ENCODE measurements at places on chromosomes 3 and 15.

GRCh38 chr15:52440414-52440813 is 88.3 kb downstream of the MYO5A start:
- no peak for DNase-seq

DNA sequence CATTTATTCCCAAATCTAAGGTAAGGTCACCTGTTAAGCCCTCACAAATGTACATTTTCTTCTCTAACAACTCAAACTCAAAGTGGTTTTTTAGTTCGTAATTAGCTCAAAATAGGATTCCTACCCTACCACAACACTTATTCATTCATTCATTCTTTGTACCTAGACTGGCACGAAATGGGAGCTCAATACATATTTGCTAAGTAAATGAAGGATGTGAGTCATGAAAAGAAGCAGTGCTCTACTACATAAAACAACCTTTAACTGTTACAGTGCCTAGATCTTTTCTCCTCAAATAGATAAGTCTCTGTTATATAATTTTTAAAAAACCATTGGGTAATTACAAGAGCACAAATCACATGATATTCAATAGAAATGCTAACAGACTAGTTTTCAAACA is 13.1 kb downstream of the RSL24D1 start:
- no peak for DNase-seq

- DNase-seq, result no peak
Measured at GRCh38 chr15:96117270-96117669, 213.2 kb upstream of the NR2F2 start.

- no peak for DNase-seq
Measured at GRCh38 chr15:66042624-66043023, 173.3 kb downstream of the RAB11A start.

GRCh38 chr15:89948796-89949195 is 36.0 kb upstream of the ARPIN start:
- DNase-seq, result no peak

- DNase-seq, result no peak
Measured at GRCh38 chr15:77710637-77711036, 77.9 kb upstream of the LINGO1 start.

- DNase-seq, result no peak
Measured at GRCh38 chr15:31390777-31391486, 64.3 kb downstream of the KLF13 start.

DNA sequence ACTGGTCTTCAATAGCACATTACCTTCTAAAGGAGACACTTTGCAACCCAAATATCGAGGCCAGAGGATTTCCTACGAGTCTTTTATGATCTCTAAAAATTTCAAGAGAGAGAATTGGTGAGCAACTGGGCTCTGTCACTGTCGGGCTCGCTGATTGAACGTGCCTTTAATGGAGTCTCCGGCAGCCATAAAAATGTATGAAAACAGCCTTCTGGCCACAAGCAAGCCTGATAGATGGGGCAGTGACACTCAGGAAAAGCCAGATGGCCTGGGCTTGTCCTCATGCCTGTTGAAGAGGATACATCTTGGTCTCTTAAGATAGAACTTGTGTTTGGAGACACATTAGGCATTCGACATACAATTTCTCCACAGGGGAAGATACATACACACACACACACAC is 419.5 kb upstream of the PROK2 start:
- DNase-seq, result no peak

DNA sequence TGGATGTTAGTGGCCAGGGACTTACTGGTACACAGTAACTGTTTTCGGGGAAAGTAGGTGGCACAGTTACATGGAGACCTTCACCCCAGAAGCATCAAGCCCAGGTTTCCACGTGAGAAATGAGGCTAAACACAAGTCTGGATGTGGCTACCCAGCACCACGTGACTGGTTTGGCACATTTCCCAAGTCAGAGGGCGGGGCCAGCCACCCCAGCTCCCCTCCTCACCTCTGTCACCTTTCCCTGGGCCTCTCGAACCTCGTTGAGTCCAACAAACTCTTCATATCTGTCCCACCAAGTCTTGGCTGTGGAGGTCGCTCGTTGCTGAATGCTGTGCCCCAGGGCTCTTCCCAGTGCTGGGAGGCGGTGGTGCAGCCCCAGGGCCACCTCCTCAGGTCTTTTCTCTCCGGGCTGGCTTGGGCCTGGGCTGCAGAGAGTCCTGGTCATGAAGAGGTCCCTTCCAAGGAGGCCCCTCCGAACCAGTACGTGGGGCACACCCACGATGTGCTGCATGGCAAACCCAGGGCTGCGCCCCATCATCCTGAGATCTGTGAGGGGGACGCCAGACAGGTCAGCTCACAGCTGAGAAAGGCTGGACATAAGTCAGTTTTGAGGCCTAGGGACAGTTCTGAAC is 4.8 kb upstream of the PLXNB1 start:
- DNase-seq, result no peak

- DNase-seq, result no peak
Measured at GRCh38 chr15:37397266-37398022, 297.1 kb upstream of the MEIS2 start.

- DNase-seq, result no peak
Measured at GRCh38 chr3:172782235-172782634, 31.7 kb downstream of the ECT2 start.

GRCh38 chr15:40936709-40937666 is 7.8 kb downstream of the DLL4 start:
- DNase-seq, result no peak

- DNase-seq, result no peak
Measured at GRCh38 chr3:53350652-53351051, 3.3 kb upstream of the DCP1A start.

DNA sequence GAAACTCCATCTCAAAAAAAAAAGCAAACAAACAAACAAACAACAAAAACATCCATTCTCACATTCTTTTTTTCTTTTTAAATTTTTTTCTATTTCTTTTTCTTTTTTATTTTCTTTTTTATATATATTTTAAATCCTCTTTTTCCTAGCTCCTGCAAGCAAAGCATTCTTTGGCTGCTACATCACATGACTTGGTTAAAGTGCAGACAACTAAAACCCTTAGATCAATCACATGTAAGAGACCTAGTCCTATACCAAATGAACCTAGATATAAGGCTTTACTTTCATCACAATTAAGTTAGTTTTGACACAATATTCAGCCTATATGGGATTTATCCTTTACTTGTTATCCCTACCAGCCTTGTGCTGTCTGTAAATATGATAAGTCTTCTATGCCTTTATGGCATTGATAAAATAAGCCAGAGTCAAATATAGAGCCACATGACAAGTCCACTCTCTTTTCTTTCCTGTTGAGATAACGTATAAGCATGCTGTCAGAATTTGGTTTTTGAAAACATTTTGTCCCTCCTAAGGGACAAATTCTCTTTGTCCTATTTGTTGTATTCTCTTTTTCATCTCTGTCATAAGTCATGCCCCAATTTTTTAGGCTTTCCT is 11.3 kb downstream of the UBR1 start:
- DNase-seq, result no peak

DNA sequence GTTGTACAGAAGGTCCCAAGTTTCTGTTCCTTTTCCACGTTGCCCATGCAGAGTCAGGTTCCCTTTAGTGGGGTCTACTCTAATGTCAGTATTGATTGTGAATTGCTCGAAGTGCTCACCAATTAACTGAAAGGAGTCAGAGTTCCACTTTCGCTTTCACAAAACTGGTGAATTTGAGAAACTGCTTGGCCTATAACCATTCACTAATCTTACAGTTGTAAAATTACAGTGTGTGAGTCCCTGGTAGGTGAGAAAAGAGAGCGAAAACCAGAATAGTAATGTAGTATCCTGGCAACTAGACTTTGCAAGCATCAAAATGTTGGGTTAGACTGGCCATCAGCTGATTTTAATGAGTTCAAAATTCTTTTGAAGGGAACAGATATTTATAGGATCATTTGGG is 237.5 kb upstream of the CHRM5 start:
- no peak for DNase-seq

DNA sequence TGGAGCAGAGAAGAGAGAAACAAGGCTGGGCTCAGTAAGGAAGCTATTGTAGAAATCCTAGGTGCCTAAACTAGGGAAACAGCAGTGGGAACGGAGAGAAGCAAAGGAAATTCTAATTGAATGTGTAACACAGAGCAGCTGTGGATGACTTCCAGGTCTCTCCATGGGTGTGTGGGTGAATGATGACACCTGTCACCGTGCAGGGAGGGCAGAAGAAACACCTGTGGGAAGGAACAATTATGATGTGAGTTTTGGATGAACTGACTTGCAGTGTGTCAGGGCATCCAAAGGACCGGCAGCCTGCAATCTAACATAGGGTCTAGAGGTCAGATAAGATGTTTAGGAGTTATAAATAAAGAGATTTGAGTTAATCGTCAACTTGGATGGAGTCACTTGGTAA is 144.2 kb downstream of the RYR3 start:
- no peak for DNase-seq

DNA sequence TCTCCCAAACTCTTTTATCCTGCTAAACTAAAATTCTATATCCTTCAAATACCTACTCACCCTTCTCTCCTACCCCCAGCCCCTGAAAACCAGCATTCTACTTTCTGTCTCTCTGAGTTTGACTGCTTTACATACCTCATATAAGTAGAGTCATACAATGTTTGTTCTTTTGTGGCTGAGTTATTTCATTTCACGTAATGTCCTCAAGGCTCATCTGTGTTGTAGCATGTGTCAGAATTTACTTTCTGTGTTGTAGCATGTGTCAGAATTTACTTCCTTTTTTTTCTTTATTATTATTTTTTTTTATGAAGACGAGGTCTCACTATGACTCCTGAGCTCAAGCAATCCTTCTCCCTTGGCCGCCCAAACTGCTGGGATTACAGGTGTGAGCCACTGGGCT is 20.1 kb downstream of the IFT122 start:
- no peak for DNase-seq

GRCh38 chr15:83842281-83842680 is 188.4 kb downstream of the ADAMTSL3 start:
- no peak for DNase-seq
